ENCODE measurements at places on chromosomes 5 and 9.

GRCh38 chr9:130763331-130764171 lies 70.0 kb downstream of the EXOSC2 start:
- no peak for DNase-seq
- no peaks in the 10 kb centered on the region for H3K27me3 ChIP-seq
- H3K36me3 ChIP-seq = no peaks in the 10 kb centered on the region
- H3K27ac ChIP-seq = no peak overlapping the region
- H3K4me1 ChIP-seq = peaks cover 52% of the 10 kb centered on the region
- H3K4me3 ChIP-seq = no peak overlapping the region

DNA sequence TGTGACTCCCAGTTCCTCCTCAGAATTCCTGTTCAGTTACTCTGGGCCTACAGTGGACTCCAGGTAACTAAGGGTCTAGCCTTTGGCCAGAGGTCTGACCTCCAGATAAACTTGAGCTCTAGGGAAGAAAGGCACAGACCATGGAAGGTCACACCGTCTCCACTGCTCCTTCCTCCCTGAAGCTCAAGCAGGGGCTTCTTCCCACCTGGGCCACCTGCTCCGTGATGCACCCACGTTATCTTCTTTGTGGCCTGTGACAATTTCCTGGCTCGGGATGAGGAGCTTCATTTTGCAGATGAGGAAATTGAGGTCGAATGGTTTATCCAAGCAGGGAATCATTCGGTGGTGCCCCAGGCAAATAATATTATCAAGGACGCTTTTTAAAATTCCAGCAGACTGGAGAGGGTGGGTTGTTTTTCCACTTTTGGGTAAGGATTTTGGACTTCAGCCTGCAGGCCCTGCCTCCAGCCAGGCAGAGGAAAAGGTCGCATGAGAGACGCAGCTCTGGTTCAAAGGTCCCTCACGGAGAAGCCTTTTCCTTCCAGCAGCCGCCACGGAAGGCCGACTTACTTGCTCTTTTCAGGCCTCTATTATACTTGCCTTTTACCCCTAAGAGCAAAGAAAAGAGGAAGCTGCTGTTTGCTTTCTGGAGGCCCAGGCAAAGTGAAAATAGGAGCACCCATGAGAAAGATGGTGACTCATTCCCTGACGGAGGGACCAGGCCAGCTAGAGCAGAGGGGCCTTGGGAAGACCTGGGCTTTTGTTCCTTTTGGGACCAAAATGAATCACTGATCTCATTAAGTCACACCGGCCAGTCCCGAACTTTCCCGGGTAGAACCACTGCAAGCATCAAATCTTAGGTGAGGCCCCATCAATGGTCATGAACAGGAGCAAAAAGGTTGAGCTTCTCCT lies 22.8 kb upstream of the DUSP1 start:
- H3K36me3 ChIP-seq = no peaks in the 10 kb centered on the region
- H3K27ac ChIP-seq = peak overlapping the region; percentile 91
- H3K4me3 ChIP-seq = no peak overlapping the region
- no peaks in the 10 kb centered on the region for H3K27me3 ChIP-seq

DNA sequence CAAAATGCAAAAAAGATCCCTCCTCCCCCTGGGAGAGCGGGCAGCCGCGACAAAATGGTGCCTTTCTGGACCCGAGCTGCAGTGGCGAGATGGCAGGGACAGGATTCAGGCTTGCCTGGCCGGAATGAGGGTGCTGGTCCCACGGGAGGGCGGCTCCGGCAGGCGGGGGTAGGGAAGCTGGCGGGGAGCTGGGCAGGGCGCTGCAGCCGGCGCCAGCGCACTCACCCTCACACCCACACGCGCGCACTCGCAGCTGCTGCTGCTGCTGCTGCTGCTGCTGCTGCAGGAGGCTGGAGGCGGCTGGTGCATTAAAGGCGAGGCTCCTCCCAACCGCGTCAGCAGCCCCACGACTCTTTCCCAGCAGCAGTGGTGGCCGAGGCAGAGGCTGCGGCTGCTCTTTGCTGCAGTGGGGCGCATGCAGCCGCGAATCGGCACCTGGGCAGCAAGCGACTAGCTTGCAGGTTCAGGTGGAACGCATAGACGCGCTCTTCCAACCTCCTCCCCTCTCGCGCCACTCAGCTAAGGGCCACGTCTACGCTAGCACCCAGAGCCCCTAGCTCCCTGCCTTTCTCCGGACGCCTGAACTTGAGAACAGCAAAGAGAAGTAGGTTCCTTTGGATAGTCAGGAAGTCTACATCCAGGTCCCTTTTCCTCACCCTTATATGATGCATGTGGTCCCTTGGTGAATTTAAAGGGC lies at the start of gene PPP2R2B:
Gene PPP2R2B (minus strand): TSS at position 282 of the 697 bp plus-strand sequence.
- peaks cover 16% of the 10 kb centered on the region for H3K4me1 ChIP-seq
- no peak within 1 kb of the TSS for H3K27ac ChIP-seq
- no peaks in the 10 kb centered on the region for H3K36me3 ChIP-seq
- H3K27me3 ChIP-seq = peaks cover 35% of the 10 kb centered on the region

- H3K36me3 ChIP-seq = no peaks in the 10 kb centered on the region
- no peak for DNase-seq
- H3K27ac ChIP-seq = no peak overlapping the region
- no peak overlapping the region for H3K4me3 ChIP-seq
- peaks cover 11% of the 10 kb centered on the region for H3K27me3 ChIP-seq
Observed at GRCh38 chr9:68802525-68803015, 97.5 kb downstream of the PIP5K1B start.

- H3K27ac ChIP-seq = no peak overlapping the region
- H3K4me3 ChIP-seq = no peak overlapping the region
- no peak for DNase-seq
- H3K36me3 ChIP-seq = no peaks in the 10 kb centered on the region
Observed at GRCh38 chr9:15724016-15724415, 171.2 kb downstream of the CCDC171 start.

GRCh38 chr5:73229271-73229670 lies 56.3 kb downstream of the TMEM174 start:
- no peak for DNase-seq
- peaks cover 16% of the 10 kb centered on the region for H3K27me3 ChIP-seq
- H3K27ac ChIP-seq = no peak overlapping the region
- H3K4me3 ChIP-seq = no peak overlapping the region
- H3K4me1 ChIP-seq = peaks cover 24% of the 10 kb centered on the region
